Stimulated activated CD4-positive, alpha-beta T cell treated with anti-CD3 and anti-CD28 coated beads, Interleukin-12 subunit alpha, Interleukin-12 subunit beta, amount 100 ng/mL, for 24 hours (primary cell): ENCODE measurements at places on chromosomes 7 and 10.

DNA sequence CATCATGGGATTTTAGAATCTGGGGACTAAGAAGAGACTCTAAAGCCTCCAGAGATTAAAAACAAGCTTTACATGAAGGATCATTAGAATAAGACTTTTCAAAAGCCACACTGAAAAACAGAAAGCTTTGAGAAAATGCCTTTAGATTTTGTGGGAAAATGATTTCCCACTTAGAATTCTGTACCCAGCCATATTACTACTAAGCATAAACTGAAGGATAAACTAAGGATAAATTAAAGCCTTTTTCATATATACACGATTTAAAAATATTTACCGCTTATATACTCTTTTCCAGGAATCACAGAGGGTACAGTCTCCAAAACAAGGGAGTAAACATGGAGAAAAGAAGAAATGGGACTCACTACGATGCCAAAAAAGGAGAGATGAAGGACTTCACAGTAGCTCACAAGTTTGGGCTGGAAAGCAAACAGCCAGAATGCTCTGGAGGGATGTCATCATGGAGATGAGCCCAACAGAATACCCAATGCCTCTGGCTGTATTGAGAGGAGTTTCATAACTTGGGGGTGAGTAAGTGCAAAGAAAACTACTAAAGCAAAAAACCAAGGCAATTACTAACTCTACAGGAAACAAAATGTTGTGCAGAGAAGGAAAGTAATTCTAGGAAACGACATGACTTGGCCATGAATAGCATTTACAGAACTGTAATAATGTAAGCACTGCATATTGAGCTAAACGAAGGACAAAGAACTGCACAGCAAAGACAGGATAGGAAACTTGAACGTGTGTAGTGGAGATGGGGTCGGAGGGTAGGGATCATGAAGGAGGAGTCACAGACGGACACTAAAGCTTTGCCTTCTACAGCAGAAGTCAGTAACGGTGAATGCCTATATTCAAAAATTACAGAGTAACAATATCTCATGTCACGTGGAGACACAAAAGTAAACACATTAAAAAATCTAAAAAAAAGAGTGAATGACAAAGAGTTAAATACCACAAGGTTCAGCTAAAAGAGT is 61.4 kb upstream of the ASAH2 start:
- DNase-seq, result no peak

DNA sequence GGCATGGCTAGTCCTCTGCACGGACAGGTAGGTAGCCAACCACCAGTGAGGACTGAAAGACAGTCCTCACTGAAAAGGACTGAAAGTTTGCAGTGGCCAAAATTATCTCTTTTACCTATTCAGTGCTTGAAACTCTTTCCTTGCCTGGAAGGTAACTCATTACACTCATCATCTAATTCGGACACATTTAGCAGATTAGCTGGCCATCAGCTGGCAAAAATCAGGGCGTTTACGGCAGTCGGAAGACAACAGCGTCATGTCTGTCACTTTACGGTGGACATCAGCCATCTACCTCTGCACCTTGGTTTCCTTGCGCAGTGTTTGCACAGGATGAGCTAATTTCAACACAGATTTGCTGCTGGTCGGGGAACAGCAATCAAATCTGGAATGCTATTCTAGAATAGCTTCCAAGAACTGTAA is 740 bp downstream of the ANXA7 start:
- no peak for DNase-seq

GRCh38 chr10:95440038-95440725 is 121.0 kb downstream of the SORBS1 start:
- DNase-seq, result no peak

- DNase-seq, result no peak
These were observed 23.3 kb downstream of the TMEM106B start for GRCh38 chr7:12234334-12234865.

- DNase-seq, result no peak
These were observed 517.4 kb downstream of the CCSER2 start for GRCh38 chr10:84845628-84846261.

- DNase-seq, result no peak
These were observed 19.0 kb upstream of the COMTD1 start for GRCh38 chr10:75254739-75255138.

- no peak for DNase-seq
These were observed 3.1 kb upstream of the HOXA9 start for GRCh38 chr7:27168265-27168947.

DNA sequence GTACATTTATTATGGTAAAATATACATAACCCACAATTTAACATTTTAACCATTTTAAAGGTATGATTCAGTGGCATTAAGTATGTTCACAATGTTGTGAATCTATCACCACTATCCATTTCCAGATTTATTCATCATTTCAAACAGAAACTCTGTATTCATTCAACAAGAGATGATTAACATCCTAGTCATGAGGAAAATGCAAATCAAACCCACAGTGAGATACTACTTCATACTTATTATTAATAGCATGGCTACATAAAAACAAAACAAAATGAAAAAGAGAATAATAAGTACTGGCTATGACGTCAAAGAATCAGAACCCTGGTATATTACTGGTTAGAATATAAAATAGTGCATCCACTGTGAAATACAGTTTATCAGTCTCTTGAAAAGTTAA is 386.6 kb upstream of the POM121L12 start:
- DNase-seq, result no peak

- no peak for DNase-seq
These were observed 139.1 kb downstream of the ARHGAP12 start for GRCh38 chr10:31789555-31789954.

DNA sequence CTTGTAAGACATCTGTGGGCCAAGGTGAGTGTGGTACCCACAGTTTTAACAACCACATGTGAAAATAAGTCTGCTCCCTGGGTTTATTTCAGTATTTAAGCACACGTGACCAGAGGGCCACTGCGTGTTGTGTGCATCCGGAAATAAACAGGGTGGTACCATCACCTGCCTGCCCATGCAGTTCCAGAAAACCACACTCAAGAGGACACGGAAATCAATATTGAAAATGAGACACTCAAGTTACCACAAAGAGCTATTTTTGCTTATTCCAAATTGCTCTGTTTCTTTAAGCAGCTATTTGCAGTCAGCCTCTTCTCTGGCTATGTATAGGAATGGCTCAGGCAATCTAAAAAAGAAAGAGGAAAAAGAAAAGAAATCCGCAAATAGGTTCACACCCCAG is 71.8 kb upstream of the LOXL4 start:
- no peak for DNase-seq

DNA sequence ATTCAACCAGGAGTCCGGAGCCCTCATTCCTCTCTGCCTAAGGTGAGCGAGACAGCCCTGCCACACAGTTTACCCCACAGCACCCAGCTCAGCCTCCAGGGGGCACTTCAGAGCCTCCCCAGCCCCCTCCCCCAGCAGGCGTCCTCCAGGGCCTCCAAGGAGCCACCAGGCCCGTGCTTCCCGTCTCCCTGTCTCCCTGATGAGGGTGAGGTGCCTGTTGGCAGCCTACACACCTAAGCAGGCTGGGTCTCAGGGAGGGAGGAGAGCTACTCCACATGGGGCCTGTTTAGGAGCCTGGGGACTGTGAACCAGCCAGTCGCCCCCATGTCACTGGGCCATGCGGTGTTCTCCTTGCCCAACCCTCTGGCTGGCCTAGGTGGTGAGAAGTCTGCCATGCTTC is 28.9 kb upstream of the TRIM8 start:
- no peak for DNase-seq

- no peak for DNase-seq
These were observed 58.9 kb downstream of the CLRN3 start for GRCh38 chr10:127833804-127834203.

DNA sequence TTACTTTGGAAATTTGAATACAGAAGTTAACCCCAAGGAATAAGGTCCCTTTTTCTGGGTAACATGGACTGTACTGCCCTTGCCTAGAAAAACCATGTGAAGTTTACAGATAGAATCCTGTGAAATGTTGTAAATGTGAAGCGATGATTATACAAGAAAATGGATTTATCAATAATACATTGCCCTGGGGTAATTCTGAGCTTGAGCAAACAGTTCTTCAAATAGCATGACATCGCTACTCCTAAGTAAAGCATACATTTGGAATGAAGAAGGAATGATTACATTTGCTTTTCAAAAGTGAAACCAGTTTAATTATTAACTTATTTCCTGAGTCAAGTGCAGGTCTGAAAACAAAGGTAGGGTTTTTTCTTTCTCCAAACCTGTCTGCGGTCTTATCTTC is 43.3 kb upstream of the FZD8 start:
- DNase-seq, result no peak

GRCh38 chr10:34109495-34109894 is 705.6 kb downstream of the PARD3 start:
- no peak for DNase-seq

DNA sequence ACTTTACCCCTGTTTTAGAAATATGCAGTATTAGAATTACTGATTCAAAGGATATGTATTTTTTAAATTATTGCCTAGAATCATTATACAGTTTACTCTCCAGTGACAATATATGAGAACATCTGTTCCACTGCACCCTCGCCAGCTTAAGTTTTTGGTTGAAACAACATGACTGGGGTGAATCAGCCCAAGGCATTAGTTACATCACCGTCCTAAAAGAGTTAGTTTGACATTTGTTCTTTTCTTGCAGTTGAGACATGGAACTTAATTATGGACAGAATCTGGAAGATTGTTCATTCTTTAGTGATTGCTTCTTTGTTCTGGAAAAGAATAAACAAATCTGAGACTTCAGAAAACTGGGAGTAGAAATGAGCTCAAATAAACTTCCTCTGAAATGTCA is 167.3 kb upstream of the DKK1 start:
- DNase-seq, result no peak

- DNase-seq, result no peak
These were observed 603.1 kb upstream of the MGMT start for GRCh38 chr10:128863823-128864405.

DNA sequence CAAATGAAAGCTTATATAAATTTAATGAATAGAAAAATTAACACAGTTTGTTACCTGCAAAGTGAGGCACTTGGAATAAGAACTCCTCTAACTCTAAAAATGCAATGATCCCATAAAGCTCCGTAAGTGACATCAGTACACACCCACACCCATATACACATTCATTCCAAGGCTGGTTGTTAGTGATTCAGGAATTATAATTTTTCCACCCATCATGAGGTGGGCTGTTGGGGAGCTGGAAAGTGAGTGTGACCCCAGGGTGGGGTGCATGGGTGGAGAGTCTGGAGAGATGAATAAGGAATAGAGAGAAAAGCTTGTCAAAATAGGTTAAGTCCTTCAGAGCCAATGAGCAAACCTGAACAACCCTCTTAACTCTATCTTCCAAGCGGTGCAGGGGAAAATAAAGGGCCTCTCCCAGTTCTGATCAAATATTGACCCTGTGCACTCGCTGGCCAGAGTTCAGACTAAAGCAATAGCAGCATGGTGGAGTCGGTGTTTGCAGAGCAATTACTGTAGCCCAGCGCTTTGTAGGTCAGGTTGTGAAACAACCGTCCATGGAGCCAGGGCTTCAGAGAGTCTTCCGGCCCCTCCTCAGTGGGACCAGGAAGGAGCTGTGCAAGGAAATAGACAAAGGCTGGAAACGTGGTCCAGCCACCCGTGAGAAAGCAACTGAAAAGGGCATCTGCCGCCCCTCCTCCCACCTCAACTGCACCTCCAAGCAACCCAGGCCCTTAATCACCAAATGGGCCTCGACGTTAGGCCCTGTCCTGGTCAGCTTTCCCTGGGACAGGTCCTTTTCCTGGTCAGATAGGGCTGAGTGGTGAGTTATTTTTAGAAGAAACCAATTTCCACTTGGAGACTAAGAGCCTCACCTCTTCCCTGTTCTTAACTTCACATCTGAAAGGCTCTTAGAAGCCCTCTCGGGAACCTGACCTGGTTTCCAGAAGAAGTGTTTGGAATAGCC is 61.2 kb downstream of the SH3PXD2A start:
- no peak for DNase-seq

- DNase-seq, result no peak
These were observed 21.8 kb downstream of the STAM start for GRCh38 chr10:17665747-17666146.

DNA sequence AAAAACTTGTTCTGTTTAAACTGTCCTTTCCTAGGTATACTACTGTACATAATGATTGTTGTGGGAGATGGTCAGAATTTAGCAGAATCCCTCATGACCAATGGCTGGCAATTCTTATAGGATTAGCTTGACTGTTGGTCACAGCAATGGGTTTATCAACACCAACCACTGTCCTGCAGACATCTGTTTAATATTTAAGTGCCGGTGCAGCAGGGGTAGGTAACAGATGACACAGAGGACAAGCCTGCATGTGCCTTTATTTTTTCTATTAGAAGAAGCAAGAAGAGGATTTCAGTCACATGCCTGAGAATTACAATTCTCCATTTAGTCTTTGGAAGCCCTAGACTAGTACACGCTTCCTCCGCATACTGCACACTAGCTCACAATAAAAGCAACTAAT is 48.4 kb downstream of the CCDC6 start:
- no peak for DNase-seq

- DNase-seq, result no peak
These were observed 50.6 kb upstream of the ZC3HAV1 start for GRCh38 chr7:139159900-139160675.
